ENCODE measurements at places on chromosomes 11 and 22. TPM values are rescaled to one million over a fixed set of nuclear protein-coding genes. Genes with fewer than 3 reads are reported as not detected.

CBLIF gene
- not detected for total RNA-seq

ACTN3 gene
- total RNA-seq = 0.04 TPM

GLB1L2 gene
- total RNA-seq = 0.27 TPM

NLRP14 gene
- not detected for total RNA-seq

DNA sequence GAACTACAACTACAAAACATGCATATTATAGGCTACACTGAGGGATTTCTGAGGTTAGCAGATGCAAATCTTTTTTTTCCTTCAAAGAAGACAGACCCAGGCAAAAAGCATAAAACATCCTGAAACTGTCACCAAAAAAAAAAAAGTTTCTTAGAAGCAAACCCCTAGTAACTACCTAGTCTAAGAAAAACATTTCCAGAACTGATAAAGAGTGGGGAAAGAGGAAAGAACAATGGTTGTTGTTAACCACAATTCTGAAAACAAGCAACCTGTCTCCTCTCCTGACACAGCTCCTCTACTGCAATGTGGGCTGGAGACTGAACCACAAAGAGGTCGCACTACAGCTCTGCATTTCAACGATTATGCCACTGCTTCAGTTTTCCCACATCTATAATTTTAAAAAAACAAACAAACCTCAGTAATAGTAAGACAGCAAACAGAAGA is 15.0 kb downstream of the DENND5A start:
- DNase-seq = no peak
- peaks cover 11% of the 10 kb centered on the region for H3K4me1 ChIP-seq
- H3K27me3 ChIP-seq = no peaks in the 10 kb centered on the region

GRCh38 chr11:36389811-36390210 is 93.7 kb downstream of the PRR5L start:
- no peak for DNase-seq
- H3K36me3 ChIP-seq = no peaks in the 10 kb centered on the region
- H3K4me1 ChIP-seq = no peaks in the 10 kb centered on the region
- no peaks in the 10 kb centered on the region for H3K27me3 ChIP-seq
- no peak overlapping the region for H3K4me3 ChIP-seq

DNA sequence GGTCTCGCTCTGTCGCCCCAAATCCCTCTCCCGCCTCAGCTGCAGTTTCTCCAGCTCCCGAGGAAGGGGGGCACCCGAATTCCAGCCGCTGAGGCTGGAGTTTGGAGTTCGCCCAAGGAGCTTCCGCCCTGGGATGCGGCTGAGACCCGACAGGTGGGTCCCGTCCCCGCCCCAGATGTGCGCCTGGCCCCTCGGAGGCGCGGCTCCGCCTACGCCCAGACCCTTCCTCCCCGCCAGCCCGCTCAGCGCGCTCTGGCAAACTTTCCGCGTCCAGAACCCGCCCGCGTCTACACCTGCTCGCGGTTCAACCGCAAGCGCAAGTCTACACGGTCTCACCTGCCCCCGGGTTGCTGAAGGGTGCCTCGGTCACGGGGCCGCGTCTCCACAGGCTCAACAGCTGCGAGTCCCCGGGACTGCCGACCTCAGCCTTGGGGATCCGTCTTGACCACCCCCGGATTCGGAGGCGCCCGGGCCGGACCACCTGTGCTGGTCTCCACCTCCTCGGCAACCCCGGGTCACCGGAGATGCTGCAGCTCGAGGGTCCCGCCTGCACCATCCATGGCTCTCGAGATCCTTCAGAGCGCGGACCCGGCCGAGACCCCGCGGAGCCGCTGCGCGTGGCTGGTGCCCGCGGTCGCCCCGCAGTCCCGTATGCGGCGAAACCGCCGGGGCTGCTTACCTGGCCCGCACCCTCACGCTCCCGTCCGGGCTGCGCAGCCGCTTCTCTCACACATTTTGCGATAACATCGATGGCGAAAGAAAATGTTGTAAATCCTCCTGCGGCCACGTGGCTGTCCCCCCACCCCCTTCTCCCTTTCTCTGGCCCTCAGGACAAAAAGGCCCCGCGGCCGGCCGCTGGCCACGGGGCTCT is 63.6 kb downstream of the NFAM1 start:
- H3K27me3 ChIP-seq = peaks cover 13% of the 10 kb centered on the region
- no peaks in the 10 kb centered on the region for H3K36me3 ChIP-seq
- no peak for DNase-seq
- H3K4me3 ChIP-seq = peak overlapping the region; percentile 27
- H3K4me1 ChIP-seq = peaks cover 21% of the 10 kb centered on the region
